ENCODE measurements at places on chromosomes 3 and 15.

GRCh38 chr3:124014366-124014942, 22.5 kb upstream of the ROPN1 start:
- DNase-seq, result no peak

DNA sequence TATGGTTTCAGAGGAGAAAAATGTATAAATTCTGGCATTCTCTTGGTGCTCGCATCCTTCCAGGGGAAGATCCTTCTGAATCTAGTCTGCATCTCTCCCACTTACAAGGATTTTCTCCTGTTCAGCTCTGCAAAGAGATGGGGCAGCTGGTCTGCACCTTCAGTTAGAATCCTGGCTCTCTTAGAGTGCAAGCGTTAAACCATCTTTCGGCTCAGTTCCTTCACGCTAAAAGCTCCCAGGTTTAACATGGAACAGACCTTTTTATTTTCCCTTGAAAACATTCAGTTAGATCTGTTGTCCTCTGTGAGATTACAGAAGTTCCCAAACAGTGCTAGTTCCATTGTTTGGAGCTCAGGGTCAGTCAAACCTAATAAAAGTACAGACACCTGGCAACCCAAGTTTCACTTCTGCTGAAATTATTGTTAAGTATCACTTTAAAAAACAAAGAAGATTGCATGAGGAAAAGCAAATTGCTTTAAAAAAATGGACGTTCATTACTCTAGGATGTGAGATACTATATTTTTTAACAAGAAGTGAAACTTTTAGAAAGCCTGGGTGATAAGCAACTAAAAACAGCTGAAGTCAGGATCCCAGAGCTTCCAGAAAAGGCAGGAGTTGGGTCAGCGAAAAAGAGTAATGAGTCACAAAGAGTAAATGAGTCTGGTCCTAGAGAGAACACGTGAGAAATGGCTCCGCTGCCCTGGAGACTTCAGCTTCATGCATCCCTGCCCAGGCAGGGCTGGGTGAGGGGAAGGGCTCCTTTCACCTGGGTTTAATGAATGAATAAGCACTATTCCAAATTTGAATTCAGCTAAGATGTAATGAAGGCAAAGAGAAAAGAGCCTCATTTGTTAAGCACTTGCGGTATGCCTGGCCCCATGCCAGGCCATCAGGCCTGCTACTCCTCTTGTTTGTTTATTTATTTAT, 63.3 kb downstream of the ABTB1 start:
- no peak for DNase-seq

- DNase-seq, result no peak
These were observed 29.3 kb downstream of the GRAMD2A start for GRCh38 chr15:72168131-72168807.

DNA sequence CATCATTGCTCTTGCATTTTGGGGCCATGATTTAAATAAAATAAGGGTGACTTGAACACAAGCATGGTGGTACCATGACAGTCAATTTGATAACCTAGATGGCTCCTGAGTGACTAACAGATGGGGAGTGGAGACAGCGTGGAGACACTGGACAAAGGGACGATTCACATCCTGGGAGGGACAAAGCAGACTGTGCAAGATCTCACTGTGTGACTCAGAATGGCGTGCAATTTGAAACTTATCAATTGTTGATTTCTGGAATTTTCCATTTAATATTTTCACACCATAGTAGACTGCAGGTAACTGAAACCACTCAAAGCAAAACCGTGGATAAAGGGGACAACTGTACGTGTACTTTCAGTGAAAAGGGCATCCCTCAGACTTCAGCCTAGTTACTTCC, 25.5 kb downstream of the MCCC1 start:
- no peak for DNase-seq

GRCh38 chr3:24500806-24501205, 6.2 kb upstream of the THRB start:
- DNase-seq, result no peak

- no peak for DNase-seq
These were observed 941.7 kb downstream of the TUSC7 start for GRCh38 chr3:117651246-117651645.

DNA sequence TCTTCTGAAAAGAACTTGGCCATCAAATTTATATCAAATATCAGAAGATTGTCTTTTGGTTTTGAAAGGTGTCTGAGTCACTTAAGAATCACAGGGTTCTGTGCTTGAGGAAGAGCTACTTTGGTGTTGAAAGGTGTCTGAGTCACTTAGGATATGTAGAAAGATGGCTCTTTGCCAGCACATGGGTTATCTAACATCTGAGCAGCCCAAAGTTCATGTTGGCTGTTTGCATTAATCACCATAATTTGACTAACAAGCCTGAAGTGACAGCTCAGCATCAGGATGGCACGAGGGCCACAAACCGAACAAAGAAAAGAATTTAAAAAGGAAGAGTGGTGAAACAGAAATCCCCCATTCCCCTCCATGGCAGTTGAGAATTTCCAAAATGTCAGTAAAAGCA, 190.5 kb upstream of the CMC1 start:
- DNase-seq, result no peak

DNA sequence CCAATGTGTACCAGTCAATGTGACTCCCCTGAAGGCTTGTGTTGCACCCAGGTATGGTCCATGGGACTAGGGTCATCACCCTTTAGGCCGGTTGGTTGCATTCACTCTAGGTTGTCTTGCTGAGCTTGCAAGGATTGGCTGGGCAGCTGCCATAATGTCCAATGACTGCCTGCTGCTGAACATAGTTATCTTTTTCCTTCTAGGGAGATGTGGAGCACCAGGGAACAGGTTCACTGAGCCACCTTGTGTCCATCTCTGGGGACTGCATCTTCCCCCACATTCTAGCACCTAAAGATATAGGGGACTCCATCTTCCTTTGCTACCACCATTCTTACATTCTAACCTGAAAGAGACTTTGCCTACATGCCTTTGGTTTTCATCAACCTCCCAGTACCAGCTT, 580.4 kb upstream of the TBL1XR1 start:
- DNase-seq, result peak; percentile 3

DNA sequence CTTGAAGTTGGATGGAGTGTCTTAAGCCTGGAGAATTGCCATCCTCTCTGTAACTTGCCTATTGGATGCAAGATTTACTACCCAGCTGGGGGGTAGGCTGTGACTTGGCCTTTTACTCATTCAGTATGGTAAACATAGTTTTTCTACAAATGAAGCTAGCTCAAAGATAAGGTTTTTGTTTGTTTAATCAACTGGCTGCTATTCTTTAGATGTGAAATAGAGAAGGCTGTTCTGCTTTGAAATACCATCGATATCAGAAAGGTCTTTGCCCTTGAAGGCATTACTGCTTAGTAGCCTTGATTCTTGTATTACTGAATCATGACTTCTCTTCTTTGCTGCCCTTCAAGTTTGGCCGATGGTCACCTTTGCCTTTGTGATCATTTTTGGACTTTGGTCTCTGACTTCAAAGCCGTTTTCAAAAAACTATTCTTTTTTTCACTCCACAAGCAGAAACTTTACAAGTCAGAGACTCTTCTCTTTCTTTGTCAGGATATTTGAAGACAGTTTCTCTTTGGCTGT, 83.1 kb downstream of the GAP43 start:
- DNase-seq, result no peak

DNA sequence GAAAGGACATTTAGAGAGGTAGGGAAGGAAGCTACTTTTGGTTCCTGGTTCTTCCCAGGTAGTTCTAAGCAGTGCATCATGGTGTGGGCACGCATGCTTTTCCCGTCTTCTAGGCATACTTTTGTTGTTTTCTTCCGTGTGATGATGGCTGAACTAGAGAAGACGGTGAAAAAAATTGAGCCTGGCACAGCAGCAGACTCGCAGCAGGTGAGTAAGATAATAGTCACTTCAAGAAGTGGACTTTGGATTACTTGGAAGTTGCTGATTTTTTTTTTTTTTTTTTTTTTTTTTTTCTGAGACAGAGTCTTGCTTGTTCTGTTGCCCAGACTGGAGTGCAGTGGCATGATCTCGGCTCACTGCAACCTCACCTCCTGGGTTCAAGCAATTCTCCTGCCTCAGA, 17.9 kb downstream of the FANCD2OS start:
- DNase-seq, result no peak

DNA sequence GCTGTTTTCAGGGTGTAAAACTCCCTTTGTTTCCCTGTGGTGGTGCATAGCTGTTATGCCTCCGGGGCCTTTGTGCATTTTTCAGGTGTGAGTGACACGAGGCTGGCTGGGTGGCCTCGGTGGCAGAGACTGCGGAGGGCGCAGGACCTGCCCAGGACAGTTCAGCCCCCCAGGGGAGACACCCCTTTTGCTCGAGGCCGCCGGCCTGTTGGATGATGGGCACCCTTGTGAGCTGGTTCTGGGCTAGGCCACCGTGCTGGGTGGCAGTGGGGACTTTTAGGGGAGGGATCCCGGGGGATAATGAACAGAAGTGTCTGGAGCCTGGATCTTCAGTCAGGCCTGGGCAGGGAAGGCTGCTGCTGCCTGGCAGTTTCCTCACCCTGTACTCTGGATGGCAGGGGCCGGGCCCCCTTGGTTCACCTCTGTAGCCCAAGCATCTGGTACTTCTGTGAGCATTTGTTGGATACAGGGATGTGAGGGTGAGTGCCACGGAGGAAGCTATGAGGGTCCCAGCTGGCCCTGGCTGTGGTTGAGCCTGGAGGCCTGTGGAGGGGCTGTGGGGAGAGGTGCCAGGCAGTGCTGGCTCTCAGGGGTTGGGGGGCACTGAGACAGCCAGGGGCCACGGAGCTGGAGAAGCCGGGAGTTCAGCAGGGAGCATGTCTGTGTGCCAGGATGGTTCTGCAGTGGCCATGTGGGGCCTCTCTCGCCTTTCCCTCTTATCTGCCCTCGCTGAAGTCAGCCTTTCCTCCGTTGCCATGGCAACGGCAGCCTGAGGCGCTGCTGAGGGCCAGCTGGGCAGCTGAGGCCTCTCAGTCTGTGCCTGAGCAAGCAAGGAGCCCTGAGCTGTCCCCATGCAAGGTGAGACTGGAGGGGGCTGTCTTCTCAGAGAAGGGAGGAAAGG, 49.0 kb downstream of the KY start:
- DNase-seq, result no peak

- DNase-seq, result no peak
These were observed 23.4 kb upstream of the NRG4 start for GRCh38 chr15:76035593-76035992.

DNA sequence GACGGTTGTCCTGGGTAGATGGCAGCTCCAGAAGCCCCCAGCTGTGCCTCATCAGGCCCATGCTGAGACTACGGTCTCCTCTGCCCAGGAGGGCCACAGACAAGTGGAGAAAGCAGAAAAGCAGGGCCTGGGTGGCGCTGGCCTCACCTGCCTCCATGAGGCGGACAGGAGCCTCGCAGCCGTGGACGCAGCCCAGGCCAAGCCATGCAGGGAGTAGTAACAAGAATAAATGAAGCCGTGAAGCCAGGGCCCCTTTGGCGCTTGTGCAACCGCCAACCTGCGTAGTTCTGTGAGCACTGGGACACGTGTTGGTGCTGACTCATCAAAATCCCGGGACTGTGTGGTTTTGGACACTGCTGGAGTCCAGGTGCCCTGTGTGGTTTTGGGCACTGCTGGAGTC, 12.3 kb upstream of the MUC4 start:
- no peak for DNase-seq

DNA sequence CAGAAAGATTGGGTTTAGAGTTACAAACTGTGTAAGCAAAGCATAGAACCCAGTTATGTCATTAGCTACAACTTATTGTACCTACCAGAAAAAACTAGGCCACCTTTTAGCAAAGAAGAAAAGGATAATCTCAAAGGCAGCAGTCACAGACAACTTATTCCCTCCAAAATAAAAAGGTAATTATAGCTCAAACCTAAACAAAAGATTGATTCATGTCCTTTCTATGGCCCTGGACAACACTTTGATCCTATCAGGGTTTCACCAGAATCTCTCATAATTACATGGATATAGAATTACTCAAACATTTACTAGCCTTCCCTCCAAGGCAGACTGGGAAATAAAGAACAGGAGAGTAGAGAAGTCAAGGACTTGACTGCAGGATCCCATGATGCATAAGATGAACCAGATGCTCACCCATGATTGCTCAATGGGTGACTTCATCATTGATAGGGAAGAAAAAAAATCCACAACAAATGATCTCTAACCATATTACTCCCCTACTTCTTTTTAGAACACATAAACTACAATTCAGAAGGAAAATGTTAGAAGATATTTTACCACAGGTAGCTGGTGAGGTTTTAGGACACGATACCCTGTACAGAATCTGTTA, 17.4 kb downstream of the DET1 start:
- DNase-seq, result no peak
